ENCODE measurements at places on chromosomes 1 and 21.

GRCh38 chr1:156849151-156849496 lies 9.8 kb downstream of the INSRR start:
- no peak for DNase-seq

DNA sequence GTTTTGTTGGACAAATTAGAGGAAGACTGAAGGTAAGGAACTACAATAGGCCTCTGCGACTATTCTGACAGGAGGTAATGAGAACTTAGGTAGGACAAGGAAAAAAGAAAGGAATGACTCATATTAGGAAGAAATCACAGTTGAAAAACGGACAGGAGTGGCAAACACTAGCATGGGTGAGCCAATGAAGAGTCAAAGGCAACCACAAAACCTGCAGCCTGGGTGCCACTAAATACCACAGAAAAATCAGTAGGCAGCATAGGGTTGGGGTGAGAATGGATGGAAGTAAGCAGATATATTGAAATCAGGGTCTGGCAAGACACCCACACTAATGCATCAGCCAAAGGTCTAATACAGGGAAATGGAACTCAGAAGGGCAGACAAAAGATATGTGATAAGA lies 10.0 kb downstream of the RBM34 start:
- no peak for DNase-seq

DNA sequence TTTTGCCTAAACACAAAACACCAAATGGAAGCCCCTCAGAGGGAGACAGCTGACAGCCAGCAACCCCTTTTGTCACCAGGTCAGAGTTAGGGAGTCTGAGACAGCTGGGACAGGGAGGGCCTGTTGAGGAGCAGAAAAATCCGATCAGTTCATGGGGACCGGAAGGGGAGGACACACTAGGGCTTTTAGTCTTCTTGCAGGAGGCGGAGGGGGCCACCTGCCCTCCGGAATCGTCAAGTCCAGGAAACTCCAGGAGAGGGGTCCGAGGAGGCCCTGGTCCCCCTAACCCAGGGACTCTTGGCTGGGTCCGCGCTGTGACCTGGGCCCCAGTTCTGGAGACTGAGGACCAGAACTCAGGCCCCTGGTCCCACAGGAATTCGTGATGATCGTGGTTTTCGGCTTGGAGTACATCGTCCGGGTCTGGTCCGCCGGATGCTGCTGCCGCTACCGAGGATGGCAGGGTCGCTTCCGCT lies 34.2 kb downstream of the KCNQ4 start:
- no peak for DNase-seq

DNA sequence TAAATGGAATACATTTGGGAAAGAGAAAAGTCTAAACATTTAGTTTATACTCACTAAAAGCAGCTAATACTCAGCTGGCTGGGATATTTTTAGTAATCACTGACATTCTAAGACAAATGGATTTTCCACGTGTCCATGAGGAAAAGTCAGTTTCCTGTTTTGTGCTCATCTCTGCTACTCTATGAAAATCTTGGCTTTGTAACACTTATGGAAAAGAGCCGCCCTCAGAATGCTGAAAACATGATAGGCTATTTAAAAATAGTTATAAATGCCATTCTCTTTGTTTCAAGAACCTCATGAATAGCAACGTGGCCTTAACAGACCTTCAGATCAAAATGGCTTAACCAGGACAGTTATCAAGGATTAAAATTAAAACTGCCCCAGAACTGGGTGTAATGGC lies 29.9 kb downstream of the MRAP start:
- DNase-seq: no peak

- no peak for DNase-seq
Observed at GRCh38 chr1:204619721-204620120, 65.8 kb downstream of the LRRN2 start.

- DNase-seq: no peak
Observed at GRCh38 chr1:228079601-228080263, 2.8 kb upstream of the ARF1 start.
